ENCODE measurements at places on chromosomes 13 and 19. TPM values are rescaled to one million over a fixed set of nuclear protein-coding genes. Genes with fewer than 3 reads are reported as not detected.
A peak's percentile ranks its signal among the peaks of the same experiment; 100 is the strongest.

GRCh38 chr13:76837801-76838200 is 48.4 kb downstream of the KCTD12 start:
- no peaks in the 10 kb centered on the region for H3K27me3 ChIP-seq
- no peak for DNase-seq
- no peaks in the 10 kb centered on the region for H3K4me1 ChIP-seq

DNA sequence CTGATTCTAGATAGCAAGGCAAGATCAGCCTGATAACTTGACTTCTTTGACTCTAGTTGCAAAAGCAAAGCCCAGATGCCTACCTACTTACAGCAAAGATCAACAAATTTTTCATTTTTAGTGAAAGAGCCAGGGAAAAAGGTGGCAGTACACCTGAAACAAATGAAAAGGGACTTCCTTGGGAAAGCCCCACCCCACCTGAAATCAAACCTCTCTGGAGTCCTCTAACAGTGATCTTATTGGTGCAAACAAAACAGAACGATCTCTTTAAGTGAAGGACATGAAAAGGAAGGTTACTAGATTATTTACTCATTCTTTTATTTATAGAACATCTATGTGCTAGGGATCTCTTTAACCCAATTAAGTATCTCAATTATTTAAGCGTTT is 507 bp upstream of the LCP1 start:
- no peak for DNase-seq
- H3K4me3 ChIP-seq = no peak overlapping the region
- H3K4me1 ChIP-seq = no peaks in the 10 kb centered on the region
- no peaks in the 10 kb centered on the region for H3K36me3 ChIP-seq
- H3K27ac ChIP-seq = no peak overlapping the region

DNA sequence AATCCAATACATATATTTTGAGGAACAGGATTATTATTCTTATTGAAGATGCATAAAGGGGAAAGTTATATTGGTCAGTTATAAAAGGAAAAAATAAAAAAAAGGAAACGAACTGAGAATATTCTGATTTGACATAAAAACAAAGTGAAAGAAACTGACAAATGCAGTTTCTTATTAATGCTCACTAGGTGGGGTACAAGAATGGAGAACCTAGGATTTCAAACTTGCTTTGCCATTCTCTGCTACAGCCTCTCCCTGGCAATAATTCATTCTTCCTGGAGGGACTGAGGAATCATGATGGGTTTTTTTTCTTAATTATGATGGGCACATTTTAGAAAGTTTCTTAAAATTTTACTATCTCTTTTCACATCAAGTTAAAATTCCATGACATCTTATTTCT is 154.9 kb downstream of the PCDH9 start:
- no peak overlapping the region for H3K4me3 ChIP-seq
- H3K4me1 ChIP-seq = no peaks in the 10 kb centered on the region
- no peak for DNase-seq

RASIP1 gene
- total RNA-seq = 9.0 TPM

DNA sequence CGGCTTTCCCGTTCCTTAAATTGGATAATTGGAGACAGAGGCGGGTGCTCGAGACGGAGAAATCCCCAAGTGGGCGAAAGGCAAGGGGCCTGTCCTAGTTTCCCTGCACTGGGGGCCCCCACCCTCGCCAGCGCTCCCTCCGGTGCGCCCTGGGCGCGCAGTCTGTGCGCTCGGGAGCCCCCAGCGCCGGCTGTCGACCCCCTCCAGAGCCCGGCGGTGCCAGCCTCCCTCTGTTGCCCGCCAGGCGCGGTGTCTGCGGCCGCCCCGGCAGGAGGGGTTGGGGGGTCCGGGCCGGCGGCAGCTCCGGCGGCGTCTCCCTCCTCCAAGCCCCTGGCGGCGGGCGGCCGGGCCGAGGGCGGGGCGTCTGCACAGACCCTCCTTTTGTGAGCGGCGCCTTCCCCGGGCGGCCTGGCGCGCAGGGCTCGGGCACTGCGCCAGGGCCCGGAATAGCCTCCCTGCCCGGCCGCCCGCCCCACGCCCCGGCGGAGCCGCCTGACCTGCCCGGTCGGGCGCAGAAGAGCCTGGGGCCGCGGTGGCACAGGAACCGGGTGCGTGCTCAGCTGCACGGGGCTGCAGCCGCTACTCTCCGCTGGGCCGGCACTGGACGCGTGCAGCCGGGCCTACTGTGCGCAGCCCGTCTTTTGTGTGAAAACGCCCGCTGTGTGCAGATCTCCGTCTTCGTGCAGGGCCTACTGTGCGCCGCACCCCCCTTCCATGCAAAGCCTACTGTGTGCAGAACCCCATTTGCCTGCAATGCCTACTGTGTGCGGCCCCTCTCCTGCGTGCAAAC is 13.2 kb downstream of the GADD45B start:
- H3K27me3 ChIP-seq = no peaks in the 10 kb centered on the region
- H3K27ac ChIP-seq = peak overlapping the region; percentile 61
- peak overlapping the region; percentile 65 for H3K4me3 ChIP-seq
- H3K36me3 ChIP-seq = no peaks in the 10 kb centered on the region
- H3K4me1 ChIP-seq = peaks cover 23% of the 10 kb centered on the region

DNA sequence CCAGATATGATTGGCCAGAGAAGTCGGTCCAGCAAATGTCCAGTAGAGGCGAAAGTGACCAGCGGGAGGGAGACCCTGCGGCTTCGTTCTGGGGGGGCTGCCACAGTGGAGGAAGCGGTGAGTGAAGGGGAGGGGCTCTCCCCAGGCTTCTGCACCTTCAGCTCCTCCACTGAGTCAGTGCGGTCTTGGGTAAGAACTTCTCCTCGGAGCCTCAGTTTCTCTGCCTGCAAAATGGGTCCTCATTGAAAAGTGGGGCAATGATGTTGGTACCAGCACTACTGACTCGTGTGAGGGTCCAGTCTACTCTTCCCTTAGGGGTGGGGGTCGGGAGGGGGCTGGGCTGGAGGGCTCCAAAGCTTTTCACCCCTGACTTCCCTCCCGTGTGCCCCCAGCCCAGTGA is 4.2 kb downstream of the GIPC3 start:
- no peaks in the 10 kb centered on the region for H3K36me3 ChIP-seq
- no peaks in the 10 kb centered on the region for H3K4me1 ChIP-seq
- no peak for DNase-seq
- no peaks in the 10 kb centered on the region for H3K27me3 ChIP-seq
- H3K4me3 ChIP-seq = no peak overlapping the region
- no peak overlapping the region for H3K27ac ChIP-seq

ZNF835 gene
- total RNA-seq = 0.74 TPM

GRCh38 chr13:112699322-112699918 is 9.6 kb downstream of the ATP11A start:
- H3K4me1 ChIP-seq = peaks cover 25% of the 10 kb centered on the region
- H3K27ac ChIP-seq = no peak overlapping the region
- no peak for DNase-seq
- H3K36me3 ChIP-seq = no peaks in the 10 kb centered on the region

ZNF878 gene
- total RNA-seq = not detected

DNA sequence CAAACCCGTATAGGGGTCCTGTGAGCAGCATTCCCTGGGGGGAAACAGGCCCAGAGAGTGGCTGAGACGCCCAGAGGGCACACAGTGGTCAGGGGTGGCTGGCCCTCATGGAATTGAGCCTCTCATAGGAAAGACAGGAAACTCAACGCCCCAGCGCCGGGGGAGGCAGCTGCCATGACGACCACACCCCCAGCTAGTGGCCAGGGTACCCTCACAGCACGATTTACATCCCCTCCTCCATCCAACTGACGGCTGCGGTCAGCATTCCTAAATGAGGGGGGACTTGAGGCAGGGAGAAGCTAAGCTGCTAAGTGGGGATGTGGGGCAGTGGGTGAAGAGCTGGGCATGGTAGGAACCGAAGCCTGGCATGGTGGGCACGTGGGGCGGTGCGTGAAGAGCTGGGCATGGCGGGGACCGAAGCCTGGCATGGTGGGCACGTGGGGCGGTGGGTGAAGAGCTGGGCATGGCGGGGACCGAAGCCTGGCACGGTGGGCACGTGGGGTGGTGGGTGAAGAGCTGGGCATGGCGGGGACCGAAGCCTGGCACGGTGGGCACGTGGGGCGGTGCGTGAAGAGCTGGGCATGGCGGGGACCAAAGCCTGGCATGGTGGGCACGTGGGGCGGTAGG is 10.0 kb downstream of the MED16 start:
- H3K36me3 ChIP-seq = peaks cover 78% of the 10 kb centered on the region
- no peak overlapping the region for H3K4me3 ChIP-seq
- DNase-seq = no peak
- no peak overlapping the region for H3K27ac ChIP-seq
- no peaks in the 10 kb centered on the region for H3K27me3 ChIP-seq

- H3K27me3 ChIP-seq = no peaks in the 10 kb centered on the region
- H3K4me1 ChIP-seq = peaks cover 15% of the 10 kb centered on the region
- peak overlapping the region; percentile 67 for H3K27ac ChIP-seq
- peaks cover 40% of the 10 kb centered on the region for H3K36me3 ChIP-seq
- peak overlapping the region; percentile 84 for H3K4me3 ChIP-seq
These were observed 27.9 kb upstream of the NDUFS7 start for GRCh38 chr19:1355568-1356507.

ZNF749 gene
- total RNA-seq = 11.9 TPM

COX7A1 gene
- total RNA-seq = 1,453 TPM

CACNG8 gene
- total RNA-seq = 0.16 TPM

GIPR gene
- not detected for total RNA-seq

FCGBP gene
- total RNA-seq = 8.6 TPM

DNA sequence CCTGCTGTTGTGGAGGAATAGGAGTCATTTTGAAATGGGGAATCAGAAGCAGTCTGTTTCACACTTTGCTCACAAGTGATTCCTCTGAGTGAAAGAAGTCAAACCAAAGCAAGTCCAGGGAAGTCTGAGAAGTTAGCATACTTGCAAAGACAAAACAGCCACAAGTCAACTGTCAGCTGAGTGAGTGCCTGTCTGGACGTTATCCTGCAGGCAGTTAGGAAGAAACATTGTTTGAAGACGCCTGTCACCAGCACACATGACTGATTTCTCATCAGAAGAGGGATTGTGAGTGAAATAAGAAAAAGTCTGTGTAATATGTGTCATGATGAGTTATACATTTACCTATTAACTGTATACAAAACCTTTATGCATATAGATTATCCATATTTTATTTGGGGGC is 153.5 kb downstream of the KCNRG start:
- no peak overlapping the region for H3K27ac ChIP-seq
- no peaks in the 10 kb centered on the region for H3K36me3 ChIP-seq
- H3K4me1 ChIP-seq = no peaks in the 10 kb centered on the region
- no peak for DNase-seq
- no peaks in the 10 kb centered on the region for H3K27me3 ChIP-seq

GRCh38 chr19:48497728-48498594 is 13.7 kb downstream of the LMTK3 start:
- H3K4me1 ChIP-seq = no peaks in the 10 kb centered on the region
- no peak overlapping the region for H3K27ac ChIP-seq
- DNase-seq = no peak

GRCh38 chr19:5679289-5680083 is 830 bp downstream of the MICOS13 start:
- peak overlapping the region; percentile 95 for H3K27ac ChIP-seq
- peaks cover 5% of the 10 kb centered on the region for H3K36me3 ChIP-seq
- no peak for DNase-seq
- peak overlapping the region; percentile 83 for H3K4me3 ChIP-seq
